ENCODE measurements at places on chromosomes 3 and 15.

DNA sequence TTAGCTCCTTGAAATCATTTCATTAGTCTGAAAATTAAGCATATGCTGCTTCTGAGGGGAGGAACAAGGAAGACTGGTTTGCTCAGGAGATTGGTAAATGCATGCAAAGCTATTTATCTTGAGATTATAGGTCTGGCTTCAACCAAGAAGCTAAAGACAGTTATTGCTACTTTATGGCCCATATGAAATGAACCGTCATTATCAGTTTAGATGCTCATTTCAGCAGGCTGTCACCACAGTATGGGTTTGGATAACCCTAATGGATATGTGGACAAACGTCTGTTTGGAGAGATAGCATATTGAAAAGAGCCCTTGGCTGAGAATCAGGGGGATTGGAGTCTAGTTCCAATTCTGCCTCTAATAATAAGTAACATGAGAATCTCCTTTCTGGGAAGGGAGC lies 922.6 kb downstream of the TUSC7 start:
- DNase-seq, result no peak

GRCh38 chr3:4852780-4853748 lies 126.2 kb upstream of the BHLHE40 start:
- no peak for DNase-seq

DNA sequence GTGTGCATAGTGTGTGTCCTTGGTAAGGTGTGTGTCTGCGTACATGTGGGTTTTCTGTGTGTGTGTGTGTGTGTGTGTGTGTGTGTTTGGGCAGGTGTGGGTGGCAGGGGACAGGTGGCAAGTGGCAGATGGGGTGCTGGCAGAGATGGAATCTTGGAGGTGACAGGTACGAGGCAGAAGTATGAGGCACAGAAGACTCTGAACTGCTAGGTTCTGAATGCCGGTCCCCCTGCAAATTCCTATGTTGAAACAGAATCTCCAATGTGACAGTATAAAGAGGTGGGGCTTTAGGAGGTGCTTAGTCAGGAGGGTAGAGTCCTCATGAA lies 29.8 kb downstream of the SRPRB start:
- no peak for DNase-seq

DNA sequence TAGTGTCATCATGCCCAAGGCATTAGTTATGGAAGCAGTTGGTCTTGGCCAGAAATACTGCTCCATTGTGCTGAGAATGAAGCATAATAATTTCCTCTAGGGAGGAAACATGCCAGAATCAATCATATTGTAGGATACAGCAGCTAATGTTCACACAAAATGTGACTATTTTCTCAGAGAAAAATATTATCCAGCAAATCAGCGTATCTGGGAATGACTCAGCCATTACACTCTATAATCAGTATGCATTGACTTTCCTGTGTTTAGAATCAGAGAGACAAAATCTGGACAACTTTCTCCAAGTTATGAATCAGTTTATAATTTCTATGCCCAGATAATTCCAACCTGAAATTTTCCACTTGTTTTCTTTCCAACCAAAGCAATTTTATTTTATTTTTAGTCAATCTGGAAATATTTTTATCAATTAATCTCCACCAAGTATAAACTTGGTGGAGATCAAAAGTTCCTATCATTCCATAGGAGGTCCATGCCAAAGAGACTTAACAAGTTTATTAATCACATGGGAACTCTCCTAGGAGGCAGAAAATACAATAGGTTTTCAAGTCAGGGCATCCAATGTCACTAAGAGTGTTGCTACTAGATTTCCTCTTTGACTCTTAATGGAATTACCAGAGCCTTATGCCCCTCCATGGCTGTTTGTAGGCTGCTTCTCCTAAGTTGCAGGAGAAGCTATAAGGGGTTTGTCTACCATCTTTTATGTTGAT lies 36.4 kb downstream of the SUCNR1 start:
- no peak for DNase-seq

DNA sequence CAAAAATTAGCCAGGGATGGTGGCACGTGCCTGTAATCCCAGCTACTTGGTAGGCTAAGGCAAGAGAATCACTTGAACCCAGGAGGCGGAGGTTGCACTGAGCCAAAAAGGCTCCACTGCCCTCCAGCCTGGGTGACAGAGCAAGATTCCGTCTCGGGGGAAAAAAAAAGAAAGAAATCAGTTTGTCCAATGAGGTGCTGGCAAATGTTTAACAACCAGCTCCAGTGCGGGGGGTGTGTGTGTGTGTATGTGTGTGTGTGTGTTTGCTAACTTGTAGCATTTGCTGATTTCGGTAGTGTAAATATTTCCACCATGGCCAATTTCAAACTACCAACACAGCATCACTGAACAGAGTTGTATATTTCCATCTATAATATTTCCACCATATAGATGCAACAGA lies 23.8 kb upstream of the IDH2 start:
- no peak for DNase-seq
